ENCODE measurements at places on chromosomes 7 and 10. TPM values are rescaled to one million over a fixed set of nuclear protein-coding genes. Genes with fewer than 3 reads are reported as not detected.

DNA sequence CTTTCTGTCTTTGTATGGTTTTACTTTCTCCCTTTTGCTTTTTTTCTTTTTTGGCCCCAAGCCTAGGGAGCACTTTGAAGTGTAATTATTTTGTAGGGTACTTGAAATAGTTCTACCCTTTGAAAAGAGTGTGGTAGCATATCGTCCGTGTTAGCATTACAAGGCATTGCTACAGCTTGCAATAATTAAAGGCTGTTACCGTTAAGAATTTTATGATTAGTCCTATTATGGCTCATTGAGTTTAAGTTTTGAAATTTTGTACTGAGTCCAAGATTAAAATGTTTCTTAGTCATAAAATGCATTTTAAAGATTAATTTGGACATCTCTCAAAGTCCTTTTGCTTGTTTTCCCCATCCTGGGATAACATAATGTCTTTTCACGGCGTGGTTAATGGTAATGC is 490.0 kb upstream of the LRRN3 start:
- no peak overlapping the region for H3K4me3 ChIP-seq
- H3K4me1 ChIP-seq = no peaks in the 10 kb centered on the region
- H3K36me3 ChIP-seq = no peaks in the 10 kb centered on the region
- H3K27me3 ChIP-seq = no peaks in the 10 kb centered on the region

FFAR4 gene
- 13.7 TPM for total RNA-seq

DNA sequence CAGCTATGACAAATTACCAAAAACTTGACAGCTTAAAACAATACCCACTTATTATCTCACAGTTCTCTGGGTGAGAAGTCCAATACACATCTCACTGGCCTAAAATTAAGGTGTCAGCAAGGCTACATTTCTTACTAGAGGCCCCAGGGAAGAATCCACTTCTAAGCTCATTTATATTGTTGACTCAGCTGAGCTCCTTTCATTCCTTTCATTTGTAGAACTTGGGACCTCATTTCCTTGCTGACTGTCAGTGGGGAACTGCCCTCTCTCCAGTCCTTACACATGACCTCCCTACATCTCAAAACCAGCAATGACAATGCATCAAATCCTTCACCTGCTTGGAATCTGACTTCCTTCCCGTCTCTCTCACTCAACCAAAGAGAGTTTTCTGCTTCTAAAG is 240.3 kb downstream of the IPMK start:
- H3K27me3 ChIP-seq = no peaks in the 10 kb centered on the region
- no peak for DNase-seq
- H3K36me3 ChIP-seq = no peaks in the 10 kb centered on the region
- no peak overlapping the region for H3K27ac ChIP-seq
- H3K4me1 ChIP-seq = no peaks in the 10 kb centered on the region
- H3K4me3 ChIP-seq = no peak overlapping the region

DNA sequence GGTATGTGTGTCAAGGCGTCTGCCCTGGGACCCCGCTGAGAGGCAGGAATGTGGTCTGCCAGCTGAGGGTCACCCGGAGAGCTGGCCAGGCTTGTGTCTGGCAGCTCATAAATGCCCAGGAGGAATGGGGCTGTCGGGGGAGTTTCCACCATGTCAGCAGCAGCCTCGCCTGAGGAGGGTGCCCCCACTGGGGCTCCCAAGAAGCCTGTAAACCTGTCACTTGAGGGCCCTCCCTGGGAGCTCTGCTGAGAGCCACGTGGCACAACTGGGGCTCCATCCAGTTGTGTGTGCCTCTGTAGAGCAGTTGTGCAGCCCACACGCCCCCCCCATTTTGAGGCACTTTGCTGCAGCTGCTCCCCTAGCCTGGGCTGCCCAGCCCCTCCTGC is 70.6 kb downstream of the NEURL1 start:
- no peak for DNase-seq
- no peak overlapping the region for H3K27ac ChIP-seq
- no peaks in the 10 kb centered on the region for H3K36me3 ChIP-seq
- no peaks in the 10 kb centered on the region for H3K27me3 ChIP-seq

STEAP4 gene
- 63.5 TPM for total RNA-seq

GRCh38 chr7:14836571-14837189 is 65.9 kb downstream of the DGKB start:
- H3K27me3 ChIP-seq = no peaks in the 10 kb centered on the region
- H3K4me3 ChIP-seq = no peak overlapping the region
- no peak overlapping the region for H3K27ac ChIP-seq
- no peak for DNase-seq

PPP1R3C gene
- total RNA-seq = 10.8 TPM

KLF14 gene
- total RNA-seq = not detected

DNA sequence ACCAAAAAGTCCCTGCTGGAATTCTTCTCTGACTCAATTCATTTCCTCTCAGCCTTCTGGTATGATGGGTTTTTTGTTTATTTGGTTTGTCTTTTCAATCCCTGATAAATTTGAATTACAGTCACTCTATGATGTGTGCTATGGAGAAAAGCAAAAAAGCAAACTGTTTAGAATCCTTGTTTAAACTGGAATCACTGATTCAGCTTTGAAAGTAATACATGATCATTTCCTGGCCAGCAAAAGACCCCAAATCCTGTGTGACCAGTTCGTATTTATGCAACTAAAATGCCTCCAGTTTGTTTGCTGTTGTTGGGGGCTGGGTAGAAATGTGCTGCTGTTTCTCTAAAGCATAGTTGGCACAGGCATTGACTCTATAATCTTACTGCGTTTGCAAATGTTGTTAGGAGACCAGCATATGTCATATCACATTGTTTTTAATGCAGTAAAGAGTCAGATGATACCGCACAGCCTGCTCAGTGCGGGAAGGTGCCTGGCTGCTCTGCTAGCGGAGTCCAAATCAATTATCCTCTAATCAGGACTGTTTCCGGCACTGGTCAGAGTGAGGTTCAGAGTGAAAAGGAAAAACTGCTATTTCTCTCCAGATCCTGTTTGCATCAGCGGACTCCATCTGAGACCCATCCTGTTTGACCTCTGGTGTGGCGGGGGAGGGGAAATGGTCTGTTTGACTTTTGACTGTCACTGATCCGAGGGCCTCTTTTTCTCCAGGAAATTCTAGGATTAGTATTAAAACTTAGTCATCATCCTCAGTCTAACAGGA is 40.6 kb upstream of the ADD3 start:
- H3K27me3 ChIP-seq = no peaks in the 10 kb centered on the region
- H3K36me3 ChIP-seq = no peaks in the 10 kb centered on the region
- no peak overlapping the region for H3K4me3 ChIP-seq
- H3K4me1 ChIP-seq = peaks cover 18% of the 10 kb centered on the region

DNA sequence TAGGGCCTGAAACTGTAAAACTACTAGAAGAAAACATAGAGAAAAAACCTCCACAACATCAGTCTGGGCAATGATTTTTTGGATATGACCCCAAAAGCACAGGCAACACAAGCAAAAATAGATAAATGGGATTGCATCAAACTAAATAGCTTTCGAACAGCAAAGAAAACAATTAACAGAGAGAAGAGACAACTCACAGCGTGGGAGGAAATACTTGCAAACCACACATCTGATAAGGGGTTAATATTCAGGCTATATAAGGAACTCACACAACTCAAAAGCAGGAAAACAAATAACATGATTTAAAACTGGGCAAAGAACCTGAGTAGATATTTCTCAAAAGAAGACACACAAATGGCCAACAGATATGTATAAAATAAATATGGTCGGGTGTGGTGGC is 7.7 kb upstream of the GSTK1 start:
- no peak for DNase-seq
- peaks cover 13% of the 10 kb centered on the region for H3K4me1 ChIP-seq
- H3K27me3 ChIP-seq = no peaks in the 10 kb centered on the region
- H3K4me3 ChIP-seq = no peak overlapping the region
- H3K36me3 ChIP-seq = no peaks in the 10 kb centered on the region

AEBP1 gene
- 82.5 TPM for total RNA-seq

PLPP4 gene
- not detected for total RNA-seq

INMT gene
- total RNA-seq = 249 TPM

EVX1 gene
- total RNA-seq = not detected

- H3K27me3 ChIP-seq = no peaks in the 10 kb centered on the region
- no peaks in the 10 kb centered on the region for H3K4me1 ChIP-seq
- DNase-seq = no peak
- H3K36me3 ChIP-seq = no peaks in the 10 kb centered on the region
- H3K4me3 ChIP-seq = no peak overlapping the region
These were observed 527.8 kb upstream of the AUTS2 start for GRCh38 chr7:69070476-69070875.

DNA sequence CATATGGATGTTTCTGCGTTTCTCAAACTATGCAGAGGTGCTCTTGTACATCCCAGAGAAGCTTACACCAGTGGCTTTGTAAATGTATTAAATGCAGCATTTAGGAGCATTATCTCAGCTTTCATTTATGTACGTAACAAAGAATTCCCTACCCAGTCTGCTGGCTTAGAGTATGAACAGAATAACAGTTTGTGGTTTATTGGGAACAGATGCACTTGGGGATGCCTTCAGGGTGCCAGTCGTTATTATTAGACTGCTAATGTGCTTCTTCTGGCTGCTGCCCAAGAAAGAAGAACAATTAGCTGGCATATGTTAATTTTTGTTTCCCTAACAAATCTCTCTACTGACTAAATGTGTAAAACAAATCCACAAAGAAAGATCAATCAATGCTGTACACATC is 241.9 kb downstream of the FOXP2 start:
- no peaks in the 10 kb centered on the region for H3K4me1 ChIP-seq
- no peak for DNase-seq
- H3K27me3 ChIP-seq = no peaks in the 10 kb centered on the region
- no peak overlapping the region for H3K4me3 ChIP-seq

DNA sequence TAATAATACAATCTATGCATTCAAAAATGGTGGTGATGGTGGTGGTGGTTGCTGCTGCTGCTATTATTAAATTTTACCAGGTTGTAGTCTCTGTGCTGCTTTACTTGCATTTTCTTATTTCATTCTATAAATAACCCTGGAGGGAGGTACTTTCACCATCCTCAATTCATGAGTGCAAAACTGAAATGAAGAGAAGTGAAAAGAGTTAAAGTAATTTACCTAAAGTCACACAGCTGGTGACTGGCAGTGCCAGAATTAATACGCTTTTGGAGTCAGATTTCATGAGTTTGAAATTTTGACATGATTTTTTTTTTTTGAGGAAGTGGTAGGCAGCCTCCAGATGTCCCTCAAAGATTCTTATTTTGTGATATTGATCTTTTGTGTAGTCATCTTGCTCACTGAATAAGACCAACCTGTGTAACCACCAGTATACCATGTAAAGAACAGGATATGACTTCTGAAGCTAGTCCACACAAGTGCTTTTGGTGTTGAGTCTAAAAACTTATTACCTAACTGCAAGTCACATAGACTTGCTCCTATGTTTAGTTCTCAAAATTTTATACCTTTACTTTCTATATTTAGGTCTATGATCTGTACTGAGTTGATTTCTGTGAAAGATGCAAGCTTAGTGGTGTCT is 218.8 kb downstream of the ZWINT start:
- no peak overlapping the region for H3K27ac ChIP-seq
- H3K4me3 ChIP-seq = no peak overlapping the region
- DNase-seq = no peak
- H3K36me3 ChIP-seq = no peaks in the 10 kb centered on the region
- H3K4me1 ChIP-seq = no peaks in the 10 kb centered on the region
- H3K27me3 ChIP-seq = no peaks in the 10 kb centered on the region

ZSCAN25 gene
- 16.5 TPM for total RNA-seq

DNA sequence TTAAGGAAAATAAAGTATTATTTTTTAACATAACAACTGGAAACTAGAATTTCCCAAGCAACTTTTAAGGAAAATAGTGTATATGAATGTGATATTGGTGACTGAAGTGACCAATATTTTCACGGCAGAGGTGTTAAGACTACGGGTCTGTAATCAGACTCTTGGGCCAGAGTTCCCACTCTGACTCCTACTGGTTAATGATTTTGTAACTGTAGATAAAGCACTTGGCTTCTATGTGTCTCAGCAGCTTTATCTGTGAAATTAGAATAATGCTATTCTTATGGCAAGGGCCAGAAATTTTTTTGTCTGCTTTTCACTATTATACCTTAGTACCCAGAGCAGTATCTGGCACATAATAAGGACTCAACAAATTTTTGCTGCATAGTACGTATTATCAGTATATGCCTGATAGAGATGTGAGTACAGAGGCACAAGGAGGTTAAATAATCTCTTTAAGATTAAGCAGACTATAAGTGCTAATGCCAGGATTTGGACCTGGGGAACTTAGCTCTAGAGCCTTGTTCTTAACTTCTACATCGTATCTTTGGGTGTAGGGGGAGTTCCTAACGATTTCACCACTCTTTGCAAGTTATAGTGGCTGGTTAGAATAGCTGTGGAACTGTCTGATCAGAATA is 186.1 kb upstream of the SLC26A5 start:
- H3K4me1 ChIP-seq = no peaks in the 10 kb centered on the region
- no peak overlapping the region for H3K4me3 ChIP-seq
- H3K27ac ChIP-seq = no peak overlapping the region
- no peaks in the 10 kb centered on the region for H3K27me3 ChIP-seq

- H3K4me1 ChIP-seq = no peaks in the 10 kb centered on the region
- H3K4me3 ChIP-seq = no peak overlapping the region
- no peak for DNase-seq
- H3K36me3 ChIP-seq = no peaks in the 10 kb centered on the region
These were observed 93.1 kb upstream of the TEX47 start for GRCh38 chr7:88888684-88889083.

GRM3 gene
- total RNA-seq = not detected

CCDC126 gene
- 15.5 TPM for total RNA-seq

SORCS3 gene
- not detected for total RNA-seq

- no peak overlapping the region for H3K4me3 ChIP-seq
- H3K4me1 ChIP-seq = peaks cover 13% of the 10 kb centered on the region
- H3K27ac ChIP-seq = no peak overlapping the region
- DNase-seq = no peak
- H3K36me3 ChIP-seq = no peaks in the 10 kb centered on the region
These were observed 2.1 kb upstream of the CASD1 start for GRCh38 chr7:94507462-94507861.

DNA sequence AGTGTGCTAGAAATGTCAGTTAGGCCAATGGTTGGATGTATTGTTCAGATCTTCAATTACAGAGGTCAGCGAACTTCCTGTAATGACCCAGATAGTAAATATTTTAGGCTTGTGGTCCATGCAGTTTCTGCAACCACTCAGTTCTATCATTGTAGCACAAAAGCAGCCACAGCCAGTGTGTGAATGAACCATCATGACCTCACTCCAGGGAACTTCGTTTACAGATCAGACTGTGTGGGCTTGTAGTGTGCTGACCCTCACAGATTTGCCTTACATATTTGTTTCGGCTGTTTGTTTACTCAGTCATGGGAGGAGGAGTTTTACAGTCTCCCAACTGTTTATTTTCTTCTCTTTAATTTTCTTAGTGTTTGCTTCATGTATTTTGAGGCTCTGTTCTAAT is 55.4 kb downstream of the LANCL2 start:
- H3K4me3 ChIP-seq = no peak overlapping the region
- H3K36me3 ChIP-seq = peaks cover 8% of the 10 kb centered on the region
- no peaks in the 10 kb centered on the region for H3K4me1 ChIP-seq
- no peak for DNase-seq
- no peaks in the 10 kb centered on the region for H3K27me3 ChIP-seq

All from lower lobe of right lung (tissue), 2 donors.